T-helper 22 cell (primary cell): ENCODE measurements at places on chromosomes 1 and 21.

- no peak for DNase-seq
These were observed 91.6 kb downstream of the LRRC8C start for GRCh38 chr1:89724369-89725010.

DNA sequence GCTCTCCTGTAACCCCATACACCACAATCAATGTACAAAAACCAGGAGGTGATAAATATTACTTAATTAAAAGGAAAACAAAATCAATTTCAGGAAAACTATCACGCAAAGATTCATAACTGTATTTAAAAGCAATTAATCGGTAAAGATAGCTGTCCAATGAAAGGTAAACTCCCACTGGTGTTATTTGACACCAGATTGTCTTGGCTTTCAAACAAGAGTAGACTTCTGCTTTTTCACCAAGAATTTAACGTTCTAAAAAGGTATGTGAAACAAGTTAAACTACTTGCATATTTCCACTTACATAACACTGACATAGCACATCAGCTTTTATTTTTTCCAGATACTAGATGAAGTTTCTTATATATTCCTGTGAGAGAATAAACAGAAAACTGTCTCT lies 3.5 kb downstream of the PLPP3 start:
- no peak for DNase-seq

DNA sequence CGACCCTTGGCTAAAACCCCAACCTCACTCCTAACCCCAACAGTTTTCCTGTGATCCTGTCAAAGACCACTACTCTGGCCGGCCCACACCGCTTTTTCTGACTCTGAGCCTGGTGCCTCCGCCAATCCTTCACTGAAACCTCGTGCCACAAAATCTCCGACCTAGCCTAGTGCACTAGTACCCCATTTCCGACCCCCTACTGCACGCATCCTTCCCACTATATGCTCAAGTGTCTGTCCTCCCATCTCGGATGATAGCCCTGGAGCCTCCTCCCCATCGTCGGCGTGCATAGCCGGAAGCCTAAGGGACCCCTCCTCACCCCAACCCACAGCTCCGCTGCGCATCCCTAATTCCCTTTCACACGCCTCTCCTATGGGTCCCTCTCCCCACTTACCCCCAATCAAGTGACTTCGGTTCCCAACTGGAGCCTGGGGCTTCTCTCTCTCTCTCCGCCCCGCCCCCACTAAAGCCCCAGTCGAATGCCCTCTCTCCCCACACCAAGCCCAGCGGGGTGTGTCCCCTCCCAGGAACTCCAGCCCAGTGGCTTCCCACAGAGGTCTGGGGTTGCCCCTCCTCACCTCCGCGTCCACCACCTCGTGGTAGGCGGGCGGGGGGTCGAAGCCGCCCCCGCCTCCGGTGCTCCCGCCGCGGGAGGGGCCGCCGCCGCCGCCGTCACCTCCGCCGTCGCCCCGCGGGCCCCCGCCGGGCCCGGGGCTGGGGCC lies 791 bp downstream of the USP24 start:
- peak; percentile 35 for DNase-seq

- no peak for DNase-seq
These were observed 8.4 kb downstream of the CEPT1 start for GRCh38 chr1:111148376-111148881.

DNA sequence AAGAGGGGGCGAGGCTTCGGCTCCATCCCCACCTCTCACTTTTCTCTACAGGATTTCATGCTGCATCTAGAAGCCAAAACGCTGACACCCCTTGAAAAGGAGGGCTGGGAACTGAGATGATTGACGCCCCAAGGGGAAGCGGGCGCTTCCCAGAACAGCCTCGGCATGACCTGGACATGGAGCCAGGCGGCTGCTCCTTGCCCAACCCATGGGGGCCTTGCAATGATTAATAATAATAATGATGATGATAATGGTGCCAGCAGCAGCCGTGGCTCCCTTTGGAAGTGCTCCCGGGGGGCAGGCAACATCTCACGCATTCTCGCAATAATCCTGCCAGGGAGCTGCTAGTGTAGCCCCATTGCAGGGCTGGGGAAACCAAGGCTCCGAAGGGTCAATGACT lies 78.2 kb downstream of the RAP1GAP start:
- no peak for DNase-seq

GRCh38 chr1:12658531-12659453 lies 14.9 kb downstream of the AADACL4 start:
- DNase-seq = peak; percentile 31

- DNase-seq = no peak
These were observed 256.3 kb upstream of the IRF2BP2 start for GRCh38 chr1:234866007-234866866.

- DNase-seq = no peak
These were observed 11.1 kb upstream of the PEX19 start for GRCh38 chr1:160296036-160296435.
